ENCODE measurements at places on chromosomes 1 and 21.

DNA sequence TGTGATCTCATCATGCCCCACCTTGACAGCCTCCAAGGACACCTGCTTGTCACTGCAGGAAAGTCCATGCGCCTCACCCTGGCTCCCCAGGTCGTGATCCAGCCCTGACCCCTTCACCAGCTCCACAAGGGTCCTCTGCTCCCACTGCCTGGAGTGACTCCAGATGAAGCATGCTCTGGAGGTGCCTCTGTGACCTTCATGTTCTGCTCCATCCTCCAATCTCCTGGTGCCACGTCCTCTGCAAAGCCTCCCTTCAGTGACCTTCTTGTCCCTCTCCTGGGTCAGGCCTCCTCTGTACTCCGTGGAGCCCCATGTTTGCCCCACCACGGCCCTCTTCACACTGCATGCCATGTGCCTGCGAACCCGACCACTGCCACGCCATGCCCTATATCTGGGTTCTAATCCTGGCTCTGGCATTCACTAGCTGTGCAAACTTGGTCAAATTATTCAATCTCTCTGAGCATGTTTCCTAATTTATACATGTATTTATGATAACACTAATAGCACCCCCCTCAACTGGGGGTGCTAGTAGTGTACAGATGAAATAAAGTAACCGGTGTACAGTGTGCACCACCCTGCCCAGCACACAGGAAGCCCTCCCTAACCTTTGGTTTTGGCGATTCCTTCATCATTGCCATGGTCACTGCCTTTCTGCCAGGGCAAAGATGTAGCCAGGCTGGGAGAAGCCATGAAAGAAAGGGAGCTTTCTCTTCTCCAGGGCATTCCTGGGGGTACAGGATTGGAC, 77.4 kb downstream of the STUM start:
- DNase-seq: no peak

DNA sequence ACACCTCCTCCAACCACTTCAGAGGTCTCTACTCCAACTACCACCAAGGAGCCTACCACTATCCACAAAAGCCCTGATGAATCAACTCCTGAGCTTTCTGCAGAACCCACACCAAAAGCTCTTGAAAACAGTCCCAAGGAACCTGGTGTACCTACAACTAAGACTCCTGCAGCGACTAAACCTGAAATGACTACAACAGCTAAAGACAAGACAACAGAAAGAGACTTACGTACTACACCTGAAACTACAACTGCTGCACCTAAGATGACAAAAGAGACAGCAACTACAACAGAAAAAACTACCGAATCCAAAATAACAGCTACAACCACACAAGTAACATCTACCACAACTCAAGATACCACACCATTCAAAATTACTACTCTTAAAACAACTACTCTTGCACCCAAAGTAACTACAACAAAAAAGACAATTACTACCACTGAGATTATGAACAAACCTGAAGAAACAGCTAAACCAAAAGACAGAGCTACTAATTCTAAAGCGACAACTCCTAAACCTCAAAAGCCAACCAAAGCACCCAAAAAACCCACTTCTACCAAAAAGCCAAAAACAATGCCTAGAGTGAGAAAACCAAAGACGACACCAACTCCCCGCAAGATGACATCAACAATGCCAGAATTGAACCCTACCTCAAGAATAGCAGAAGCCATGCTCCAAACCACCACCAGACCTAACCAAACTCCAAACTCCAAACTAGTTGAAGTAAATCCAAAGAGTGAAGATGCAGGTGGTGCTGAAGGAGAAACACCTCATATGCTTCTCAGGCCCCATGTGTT, 66.6 kb downstream of the TPR start:
- no peak for DNase-seq

- no peak for DNase-seq
Measured at GRCh38 chr1:19484338-19484797, 971 bp downstream of the CAPZB start.

DNA sequence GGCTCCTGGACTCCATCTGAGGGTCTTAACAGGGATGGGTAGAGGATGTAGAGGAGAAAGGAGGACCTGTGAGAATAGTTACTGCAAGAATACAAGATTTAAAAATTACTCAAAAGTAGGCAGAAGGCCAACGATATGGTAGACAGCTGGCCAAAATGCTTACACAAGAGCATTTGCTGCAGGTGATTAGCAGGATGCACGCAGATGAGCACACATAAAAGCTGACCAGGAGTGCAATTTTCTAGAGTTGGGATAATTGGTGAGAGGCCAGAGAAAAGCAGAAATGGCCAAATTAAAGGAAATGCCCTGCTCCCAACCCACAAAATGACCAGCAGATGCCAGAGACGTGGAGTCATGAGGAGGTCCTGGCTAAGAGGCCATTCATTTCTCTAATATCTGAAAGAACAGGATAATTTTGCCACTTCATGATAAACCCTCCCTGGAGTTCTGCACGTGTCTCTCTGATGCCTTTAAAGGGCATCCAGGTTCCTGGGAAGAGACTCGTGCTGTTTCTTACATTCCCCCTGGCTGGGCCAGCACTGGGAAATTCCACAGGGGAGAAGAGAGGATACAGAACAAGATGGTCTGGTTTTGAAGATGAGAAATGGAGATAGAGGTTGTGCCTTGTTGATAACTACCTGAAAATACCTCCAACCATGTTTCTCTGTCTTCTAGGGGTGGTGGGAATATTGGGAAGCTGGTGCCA, 62.3 kb upstream of the KCNA3 start:
- DNase-seq: no peak

- no peak for DNase-seq
Measured at GRCh38 chr1:204262506-204263253, 48.9 kb upstream of the GOLT1A start.

Data from kidney tubule cell (primary cell).